ENCODE measurements at places on chromosomes 2 and 18.

DNA sequence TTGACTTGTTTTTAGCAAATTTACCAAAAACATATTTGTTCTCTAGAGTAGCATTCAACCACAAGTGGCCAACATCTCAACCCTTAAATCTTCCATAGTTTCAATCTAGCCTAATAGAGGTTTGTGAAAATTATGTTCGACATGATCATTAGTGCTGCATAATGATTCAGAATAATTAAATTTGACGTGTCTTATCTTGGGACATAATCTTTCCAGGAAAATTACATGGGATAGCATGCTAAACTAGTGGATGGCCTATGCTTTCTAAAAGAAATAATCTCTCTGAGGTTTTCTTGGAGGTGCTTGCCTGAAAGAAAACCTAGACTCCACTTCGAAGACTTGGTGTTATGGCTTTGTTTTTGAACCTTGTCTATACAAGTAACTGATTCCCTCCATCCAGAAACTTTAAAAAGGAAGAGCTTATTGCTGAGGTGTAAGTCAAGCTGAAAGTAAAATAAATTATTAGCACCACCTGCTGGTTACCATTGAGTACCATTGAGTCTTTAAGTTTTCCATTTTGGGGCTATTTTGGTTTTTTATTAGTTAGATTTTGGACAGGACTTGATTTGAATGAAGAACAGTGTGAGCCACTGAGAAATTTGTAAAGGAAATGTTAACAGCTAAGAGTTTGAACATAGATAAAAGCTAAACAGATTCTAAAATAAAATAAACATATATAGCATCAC is 32.7 kb downstream of the COX7A2L start:
- DNase-seq, result peak; percentile 50

GRCh38 chr2:127085317-127085681 is 21.7 kb downstream of the BIN1 start:
- DNase-seq, result peak; percentile 24

- DNase-seq, result no peak
These were observed 181.9 kb downstream of the MREG start for GRCh38 chr2:215831296-215831913.

- no peak for DNase-seq
These were observed 1733.6 kb upstream of the CELF4 start for GRCh38 chr18:39299152-39299551.

GRCh38 chr18:36372903-36373311 is 75.4 kb downstream of the FHOD3 start:
- DNase-seq, result peak; percentile 96

DNA sequence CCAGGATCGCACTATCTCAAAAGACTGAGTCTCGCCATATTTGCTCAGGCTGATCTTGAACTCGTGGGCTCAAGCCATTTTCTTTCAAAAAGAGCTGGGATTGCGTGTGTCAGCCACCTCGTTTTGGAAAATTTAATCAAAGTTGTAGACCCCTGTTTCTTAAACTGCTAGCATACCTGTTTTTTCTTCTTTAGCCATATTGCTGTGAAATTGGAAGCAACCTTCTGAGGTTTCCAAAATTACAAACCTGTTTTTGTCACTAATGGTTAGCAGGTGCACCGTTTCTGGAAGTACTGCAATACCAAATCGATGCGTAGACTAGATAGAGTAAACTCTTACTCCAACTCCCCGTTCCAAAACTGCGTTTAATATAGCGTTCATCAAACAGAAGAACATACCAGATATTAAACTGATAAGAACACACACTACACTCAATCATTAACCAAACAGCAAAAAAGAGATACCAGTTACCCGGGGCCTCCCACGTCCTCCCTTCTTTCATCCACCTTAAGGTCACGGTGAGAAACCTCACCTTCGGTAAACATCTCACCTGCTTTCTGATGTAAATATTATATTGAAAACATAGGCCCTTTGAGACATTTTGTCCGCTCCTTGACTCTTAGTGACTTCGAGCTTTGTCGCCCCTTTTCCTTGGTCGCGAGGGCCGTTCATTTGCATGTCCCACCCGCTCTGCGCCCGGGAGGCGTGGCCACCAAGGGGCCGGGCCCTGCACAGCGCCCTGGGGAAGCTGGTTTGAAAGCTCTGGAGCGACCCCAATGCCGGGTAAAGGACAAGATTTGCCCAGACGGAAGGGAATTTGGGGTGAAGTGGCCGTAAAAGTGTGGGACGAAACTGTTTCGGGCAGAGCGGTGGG is at the start of gene RNU2-63P:
Gene RNU2-63P, minus strand, starts transcription at position 462 of the 874 bp plus-strand sequence.
- peak; percentile 58 for DNase-seq

DNA sequence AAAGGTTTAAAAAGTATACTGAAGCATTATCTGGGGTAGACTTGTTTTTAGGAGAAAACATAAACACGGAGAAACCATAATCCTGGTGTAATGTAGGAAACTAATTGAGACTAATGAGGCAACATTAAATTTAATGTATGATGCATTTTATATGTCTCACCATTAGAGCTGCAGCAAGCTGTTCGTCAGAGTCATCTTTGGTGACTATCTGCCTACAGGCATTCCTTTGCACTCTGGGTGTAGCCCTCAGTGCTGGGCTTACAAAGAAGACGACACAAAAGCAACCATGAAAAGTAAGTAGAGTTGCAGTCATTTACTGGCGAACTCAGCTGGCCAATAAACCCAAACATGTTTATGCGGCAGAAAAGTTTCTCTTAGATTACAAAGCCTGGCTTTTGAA is 415.3 kb upstream of the ZEB2 start:
- no peak for DNase-seq

GRCh38 chr2:170022692-170023091 is 155.3 kb upstream of the MYO3B start:
- DNase-seq, result peak; percentile 90

GRCh38 chr2:164782323-164782722 is 59.3 kb downstream of the COBLL1 start:
- DNase-seq, result peak; percentile 84

GRCh38 chr2:25151718-25152117 is 16.7 kb downstream of the POMC start:
- no peak for DNase-seq

GRCh38 chr18:11468617-11469016 is 140.8 kb upstream of the SLC35G4 start:
- DNase-seq, result no peak

GRCh38 chr2:31202041-31202440 is 15.3 kb downstream of the CAPN14 start:
- DNase-seq, result no peak

- DNase-seq, result no peak
These were observed 5.6 kb downstream of the SLC66A3 start for GRCh38 chr2:11160731-11161455.

GRCh38 chr2:55885127-55885943 is 38.2 kb downstream of the EFEMP1 start:
- peak; percentile 88 for DNase-seq

- peak; percentile 44 for DNase-seq
These were observed 33.6 kb downstream of the PLEKHA3 start for GRCh38 chr2:178513876-178514275.

Data from AG10803 (cell line).